Gastroesophageal sphincter (tissue), 4 donors: ENCODE measurements at places on chromosomes 12 and 14. TPM values are rescaled to one million over a fixed set of nuclear protein-coding genes. Genes with fewer than 3 reads are reported as not detected.

- no peak overlapping the region for H3K4me3 ChIP-seq
- H3K27me3 ChIP-seq = peaks cover 17% of the 10 kb centered on the region
- H3K36me3 ChIP-seq = no peaks in the 10 kb centered on the region
- no peak for ATAC-seq
- H3K27ac ChIP-seq = no peak overlapping the region
These were observed 295.6 kb downstream of the DPF3 start for GRCh38 chr14:72598306-72598705.

- no peak overlapping the region for H3K27ac ChIP-seq
- no peaks in the 10 kb centered on the region for H3K36me3 ChIP-seq
- H3K4me3 ChIP-seq = no peak overlapping the region
- ATAC-seq = no peak
- no peaks in the 10 kb centered on the region for H3K4me1 ChIP-seq
These were observed 59.2 kb downstream of the IFT81 start for GRCh38 chr12:110183386-110183785.

- no peaks in the 10 kb centered on the region for H3K4me1 ChIP-seq
- H3K27me3 ChIP-seq = no peaks in the 10 kb centered on the region
- no peak overlapping the region for H3K27ac ChIP-seq
- no peaks in the 10 kb centered on the region for H3K36me3 ChIP-seq
These were observed 143.6 kb downstream of the DUSP6 start for GRCh38 chr12:89208661-89209096.

CCDC38 gene
- total RNA-seq = not detected

TDRD9 gene
- 5.4 TPM for total RNA-seq

LALBA gene
- total RNA-seq = not detected

CAPZA3 gene
- total RNA-seq = not detected
